ENCODE measurements at places on chromosomes 12 and 14. TPM values are rescaled to one million over a fixed set of nuclear protein-coding genes. Genes with fewer than 3 reads are reported as not detected.

Gene DRAM1
- 6.2 TPM for total RNA-seq

Gene PIK3C2G
- total RNA-seq = 3.6 TPM

DNA sequence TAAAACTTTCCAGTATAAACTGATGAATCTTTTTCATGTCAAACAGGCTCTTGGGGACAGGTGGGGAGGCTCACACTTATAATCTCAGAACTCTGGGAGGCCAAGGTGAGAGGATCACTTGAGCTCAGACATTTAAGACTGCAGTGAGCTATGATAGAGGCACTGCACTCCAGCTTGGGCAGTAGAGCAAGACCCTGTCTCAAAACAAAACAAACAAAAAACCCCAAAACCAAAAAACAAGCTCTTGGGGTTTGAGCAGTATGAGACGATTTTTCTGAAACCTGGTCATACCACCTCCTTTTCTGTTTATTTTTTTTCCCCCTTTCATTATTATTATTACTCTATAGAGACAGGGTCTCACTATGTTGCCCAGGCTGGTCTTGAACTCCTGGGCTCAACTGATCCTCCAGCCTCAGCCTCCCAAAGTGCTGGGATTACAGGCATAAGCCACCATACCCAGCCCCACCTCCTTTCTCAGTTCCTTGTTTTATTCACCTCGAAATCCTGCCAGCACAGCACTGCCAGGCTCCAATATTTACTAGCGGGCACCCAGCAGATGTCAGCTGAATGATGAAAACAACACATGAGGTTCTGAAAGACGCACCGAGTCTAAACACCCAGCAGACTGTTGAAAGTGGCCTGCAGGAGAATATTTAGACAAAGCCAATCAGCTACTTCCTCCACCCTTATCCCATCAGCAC lies 19.5 kb upstream of the CDK17 start:
- no peak for DNase-seq

DNA sequence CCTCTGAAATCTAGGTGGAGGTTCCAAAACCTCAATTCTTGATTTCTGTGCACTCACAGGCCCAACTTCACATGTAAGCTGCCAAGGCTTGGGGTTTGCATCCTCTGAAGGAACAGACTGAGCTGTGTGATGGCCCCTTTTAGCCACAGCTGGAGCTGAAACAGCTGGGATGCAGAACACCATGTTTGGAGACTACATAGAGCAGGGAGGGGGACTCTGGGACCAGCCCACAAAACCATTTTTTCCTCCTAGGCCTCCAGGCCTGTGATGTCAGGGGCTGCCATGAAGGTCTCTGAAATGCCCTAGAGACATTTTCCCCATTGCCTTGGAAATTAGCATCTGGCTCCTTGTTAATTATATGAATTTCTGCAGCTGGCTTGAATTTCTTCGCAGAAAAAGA lies 1025.9 kb upstream of the NOVA1 start:
- DNase-seq = no peak

DNA sequence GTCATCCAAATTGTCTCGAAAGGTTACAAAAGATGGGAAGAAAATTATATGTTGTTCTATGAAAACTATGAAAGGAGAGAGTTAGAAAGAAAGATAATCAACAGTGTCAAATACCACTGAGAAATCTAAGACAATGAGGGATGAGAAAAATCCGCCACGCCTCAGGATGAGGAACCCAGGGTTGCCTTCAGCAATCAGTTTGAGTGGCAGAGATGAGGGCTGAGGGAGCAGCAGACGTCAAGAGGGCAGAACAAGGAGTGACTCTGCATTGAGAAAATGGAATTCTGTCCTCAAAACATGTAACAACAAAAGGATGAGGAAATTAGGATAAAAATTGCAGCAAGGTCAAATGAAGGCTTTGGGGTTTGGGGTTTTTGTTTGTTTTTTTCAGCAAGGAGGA lies 18.3 kb upstream of the OXA1L start:
- DNase-seq = no peak

- DNase-seq = no peak
These were observed 31.9 kb downstream of the CDKL1 start for GRCh38 chr14:50364792-50365191.

Gene CMA1
- not detected for total RNA-seq

Gene C1S
- 87.7 TPM for total RNA-seq

Gene RPL10L
- not detected for total RNA-seq

GRCh38 chr12:66282244-66282643 lies 20.0 kb upstream of the HELB start:
- no peak for DNase-seq

DNA sequence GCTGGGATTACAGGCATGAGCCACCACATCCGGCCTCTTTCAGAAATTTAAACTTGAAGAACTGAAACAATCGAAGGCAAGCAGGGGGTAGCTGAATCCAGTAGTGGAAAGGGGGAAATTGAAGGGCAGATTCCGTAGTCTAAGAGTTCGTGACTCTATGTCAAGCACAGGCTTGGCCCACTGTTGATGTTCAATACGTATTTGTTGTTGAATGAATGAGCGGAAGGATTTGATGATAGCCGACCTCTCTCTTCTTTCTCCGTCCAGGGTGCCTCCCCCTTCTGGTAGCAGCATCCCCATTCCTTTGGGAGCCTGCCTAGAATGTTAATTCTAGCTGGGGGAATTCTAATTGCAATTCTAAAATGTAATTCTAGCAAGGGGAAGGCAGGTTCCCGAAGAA lies 59.8 kb upstream of the MED13L start:
- DNase-seq = no peak

DNA sequence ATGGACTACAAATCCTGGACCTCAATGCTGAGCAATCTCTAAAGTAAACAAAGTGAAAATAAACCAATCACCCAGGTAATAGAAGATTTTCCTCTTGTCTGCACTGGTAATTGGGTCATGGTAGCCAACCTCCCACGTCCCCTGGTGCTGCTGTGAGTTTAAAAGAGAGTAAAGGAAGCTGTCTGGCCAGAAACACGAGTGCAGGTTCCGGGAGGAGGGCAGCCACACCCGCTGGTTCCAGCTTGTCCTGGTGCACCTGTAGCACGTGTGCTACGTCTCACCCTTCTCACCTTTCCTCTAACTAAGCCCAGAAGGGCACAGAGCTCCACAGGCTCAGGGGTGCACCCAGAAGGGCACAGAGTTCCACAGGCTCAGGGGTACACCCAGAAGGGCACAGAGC lies 5.4 kb downstream of the CRACR2A start:
- no peak for DNase-seq

DNA sequence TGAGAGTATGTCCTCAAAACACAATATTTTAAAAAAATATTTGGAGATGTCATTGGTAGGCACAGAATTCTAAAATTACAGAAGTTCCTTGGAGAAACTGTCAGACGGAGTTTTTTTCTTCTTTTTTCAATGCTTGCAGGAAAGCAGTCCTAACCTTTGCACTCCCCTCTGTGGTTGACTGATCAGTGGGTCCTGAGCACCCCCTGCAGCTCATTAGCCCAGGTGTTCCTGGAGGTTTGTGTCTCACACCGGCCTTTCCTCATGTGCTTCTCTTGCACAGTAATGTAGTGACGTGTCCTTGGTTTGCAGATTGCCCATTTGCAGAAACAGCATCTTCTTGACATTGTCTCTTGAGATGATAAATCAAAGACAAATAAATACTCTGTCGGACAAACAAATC lies 513.0 kb downstream of the TMEM121 start:
- no peak for DNase-seq

DNA sequence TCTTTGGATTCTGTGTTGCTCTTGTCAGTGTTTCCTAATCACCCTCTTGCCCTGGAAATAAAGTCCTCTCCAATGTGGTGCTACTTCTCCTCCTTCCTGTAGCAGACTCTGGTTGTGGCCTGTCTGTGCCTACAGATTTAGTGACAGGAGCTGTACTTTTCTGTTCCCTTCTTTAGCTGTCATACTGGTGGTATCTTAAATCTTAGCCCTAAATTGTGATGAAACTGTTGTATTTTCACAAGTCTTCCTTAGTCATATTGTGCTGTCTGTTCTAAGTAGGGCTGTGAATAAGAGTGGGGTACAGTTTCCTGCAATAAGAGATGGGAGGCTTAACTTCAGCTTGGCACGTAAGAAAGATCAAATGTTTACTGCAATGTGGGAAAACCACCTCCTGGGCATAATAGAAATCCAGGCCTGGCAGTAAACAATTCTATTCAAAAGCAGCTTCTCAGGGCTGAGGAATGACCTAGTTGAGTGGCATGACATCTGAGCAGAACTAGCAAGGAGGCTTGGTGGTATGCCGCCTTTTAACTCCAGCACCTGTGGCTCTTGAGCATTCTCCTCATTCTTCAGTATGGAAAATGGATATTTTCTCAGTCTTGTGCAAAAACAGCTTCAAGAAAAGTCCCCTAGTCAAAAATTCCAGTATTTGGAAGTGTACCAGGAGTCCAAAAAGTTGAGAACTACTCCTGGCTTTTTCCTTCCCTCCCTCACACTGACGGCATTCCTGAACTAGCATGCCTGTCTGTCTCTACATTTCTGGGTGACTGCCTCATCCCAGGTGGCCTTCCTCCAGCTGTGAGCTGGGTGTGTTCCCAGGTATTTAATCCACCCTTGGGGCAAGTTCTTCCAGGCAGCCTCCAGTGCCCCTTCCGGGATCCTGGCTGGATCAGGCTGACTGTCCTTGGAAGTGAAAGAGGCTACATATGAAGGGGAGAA lies 19.5 kb downstream of the ANO6 start:
- peak; percentile 58 for DNase-seq
